Renal cortex interstitium (tissue), 15 donors: ENCODE measurements at places on chromosomes 13 and 19. TPM values are rescaled to one million over a fixed set of nuclear protein-coding genes. Genes with fewer than 3 reads are reported as not detected.

- DNase-seq, result no peak
Measured at GRCh38 chr13:40472427-40473220, 193.8 kb downstream of the FOXO1 start.

The KLK4 gene
- not detected for polyA plus RNA-seq

The FBN3 gene
- 44.1 TPM for polyA plus RNA-seq

DNA sequence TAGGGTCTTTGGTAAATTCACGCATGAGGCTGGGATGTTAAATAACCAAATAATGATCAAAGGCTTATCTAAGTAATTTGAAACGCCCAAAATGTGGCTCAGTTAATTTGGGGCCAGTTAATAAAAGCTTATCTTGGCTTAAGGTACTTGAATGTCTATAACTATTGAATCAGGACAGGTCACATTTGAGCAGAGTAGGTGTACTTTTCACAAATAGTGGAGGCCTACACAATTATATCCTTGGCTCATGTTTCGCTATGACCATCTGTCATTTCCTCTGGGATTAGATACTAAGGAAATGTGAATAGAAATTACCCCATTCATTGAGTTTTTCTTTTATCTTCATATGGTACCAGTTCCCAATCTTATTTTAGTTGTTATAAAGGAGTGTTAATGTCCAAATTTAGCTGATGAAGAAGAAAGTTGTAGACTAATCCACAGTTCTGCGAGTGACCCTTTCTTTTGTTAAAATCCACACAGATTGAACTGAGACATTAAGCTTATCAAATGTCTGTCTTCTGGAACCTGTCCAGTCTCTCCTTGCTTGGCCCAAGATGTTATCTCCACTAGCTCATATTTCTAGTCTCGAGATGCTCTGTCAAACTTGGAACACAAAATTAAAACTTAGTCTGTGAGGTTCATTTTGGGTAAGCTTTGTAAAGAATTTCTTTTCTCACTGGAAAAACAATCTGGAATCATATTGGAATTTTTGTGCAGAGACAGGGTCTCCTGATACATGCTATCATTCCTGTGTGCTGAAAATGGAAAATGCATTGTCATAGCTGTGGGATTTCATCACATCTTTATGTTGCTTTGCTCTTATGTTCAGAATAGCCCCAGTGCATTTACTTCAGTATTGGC lies 31.0 kb downstream of the SLAIN1 start:
- DNase-seq, result no peak
